ENCODE measurements at places on chromosomes 1 and 21.

GRCh38 chr1:208644401-208645160 is 400.4 kb upstream of the PLXNA2 start:
- DNase-seq = no peak

DNA sequence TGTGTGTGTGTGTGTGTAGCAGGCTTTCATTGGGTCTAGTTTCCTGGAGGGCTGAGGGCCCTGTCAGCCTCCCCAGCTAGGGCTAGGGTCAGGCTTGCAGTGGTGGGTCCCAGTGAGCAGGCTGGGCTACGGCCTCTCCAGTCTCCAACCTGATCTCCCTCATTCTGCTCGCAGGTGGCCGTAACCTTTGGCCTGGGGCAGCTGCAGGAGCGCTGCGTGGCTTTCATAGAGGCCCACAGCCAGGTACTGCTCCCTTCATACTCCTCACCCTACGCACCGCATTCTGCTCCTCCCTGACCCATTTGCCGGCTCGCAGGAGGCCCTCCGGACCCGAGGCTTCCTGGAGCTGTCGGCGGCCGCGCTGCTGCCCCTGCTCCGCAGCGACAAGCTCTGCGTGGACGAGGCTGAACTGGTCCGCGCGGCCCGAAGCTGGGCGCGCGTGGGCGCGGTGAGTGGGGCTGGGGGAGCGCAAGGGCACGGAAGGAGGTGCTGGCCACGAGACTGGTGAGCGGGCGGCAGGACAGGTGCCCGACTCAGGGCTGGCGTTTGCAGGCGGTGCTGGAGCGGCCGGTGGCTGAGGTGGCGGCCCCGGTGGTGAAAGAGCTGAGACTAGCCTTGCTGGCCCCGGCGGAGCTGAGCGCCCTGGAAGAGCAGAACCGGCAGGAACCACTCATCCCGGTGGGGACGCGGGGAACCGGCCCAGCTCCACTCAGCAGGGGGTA is 4.7 kb downstream of the BTBD19 start:
- no peak for DNase-seq

DNA sequence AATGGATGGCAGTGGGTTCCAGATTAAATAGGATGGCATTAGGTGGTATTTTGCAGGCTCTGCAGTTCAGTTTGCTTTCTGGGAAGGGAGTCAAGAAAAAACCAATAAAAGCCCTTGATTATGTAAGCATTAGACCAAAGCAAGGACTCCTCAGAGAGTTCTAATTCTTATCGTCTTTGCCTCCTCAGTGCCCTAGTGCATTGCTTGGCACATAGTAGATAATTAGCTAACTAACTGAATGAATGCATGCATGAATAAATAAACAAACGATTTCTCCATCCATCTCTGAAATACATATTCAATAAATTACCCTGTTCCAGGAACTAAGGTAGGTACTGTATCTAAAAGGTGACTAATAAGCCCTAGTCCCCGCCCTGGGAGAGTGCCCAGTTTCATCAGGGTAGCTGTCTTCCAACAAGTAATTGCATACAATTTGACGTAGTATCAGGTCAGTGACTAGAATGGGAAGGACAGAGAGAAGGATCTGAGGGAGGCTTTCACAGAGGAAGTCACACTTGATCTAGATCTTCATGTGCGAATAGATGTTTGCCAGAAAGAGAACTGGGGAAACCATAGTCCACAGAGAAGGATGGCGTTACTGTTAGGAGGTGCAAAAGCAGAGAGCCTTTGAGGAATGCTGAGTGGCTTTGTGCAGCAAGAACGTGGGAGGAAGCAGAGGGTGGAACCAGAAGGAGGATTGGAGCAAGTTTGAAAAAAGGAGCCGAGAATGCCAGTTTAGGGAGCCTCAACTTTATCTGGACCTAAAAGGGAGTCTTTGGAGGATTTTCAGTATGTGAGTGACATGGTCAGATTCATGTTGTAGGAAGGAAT is 111.4 kb downstream of the TBX19 start:
- no peak for DNase-seq

GRCh38 chr21:43731891-43732711 is 13.2 kb downstream of the PDXK start:
- no peak for DNase-seq

DNA sequence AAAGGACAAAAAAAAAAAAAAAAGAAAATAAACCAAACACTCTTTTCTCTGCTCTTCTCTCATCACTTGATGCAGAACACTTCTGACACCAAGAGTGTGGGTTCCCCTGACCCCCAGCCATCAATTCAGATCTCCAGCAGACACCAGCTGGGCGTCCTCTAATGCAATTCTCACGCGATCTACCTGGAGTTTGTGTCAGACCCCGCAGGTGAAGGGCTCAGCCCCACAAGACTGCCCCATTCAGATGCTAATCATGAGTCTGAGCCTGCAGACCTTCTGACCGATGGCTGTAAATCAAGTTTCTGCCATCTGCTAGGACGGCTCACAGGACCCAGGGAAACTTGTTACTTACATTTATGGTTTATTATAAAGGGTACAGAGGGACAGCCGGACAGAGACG is 133.6 kb upstream of the C1orf174 start:
- no peak for DNase-seq
